ENCODE measurements at places on chromosomes 3 and 15. TPM values are rescaled to one million over a fixed set of nuclear protein-coding genes. Genes with fewer than 3 reads are reported as not detected.
A peak's percentile ranks its signal among the peaks of the same experiment; 100 is the strongest.

GRCh38 chr15:33045066-33045810, 149.3 kb downstream of the FMN1 start:
- DNase-seq: no peak
- H3K4me3 ChIP-seq: no peak overlapping the region
- H3K4me1 ChIP-seq: no peaks in the 10 kb centered on the region
- H3K27me3 ChIP-seq: no peaks in the 10 kb centered on the region

- DNase-seq: no peak
- peaks cover 35% of the 10 kb centered on the region for H3K4me1 ChIP-seq
- H3K36me3 ChIP-seq: no peaks in the 10 kb centered on the region
- H3K27me3 ChIP-seq: no peaks in the 10 kb centered on the region
These were observed 55.8 kb downstream of the HEG1 start for GRCh38 chr3:124999897-125000435.

DNA sequence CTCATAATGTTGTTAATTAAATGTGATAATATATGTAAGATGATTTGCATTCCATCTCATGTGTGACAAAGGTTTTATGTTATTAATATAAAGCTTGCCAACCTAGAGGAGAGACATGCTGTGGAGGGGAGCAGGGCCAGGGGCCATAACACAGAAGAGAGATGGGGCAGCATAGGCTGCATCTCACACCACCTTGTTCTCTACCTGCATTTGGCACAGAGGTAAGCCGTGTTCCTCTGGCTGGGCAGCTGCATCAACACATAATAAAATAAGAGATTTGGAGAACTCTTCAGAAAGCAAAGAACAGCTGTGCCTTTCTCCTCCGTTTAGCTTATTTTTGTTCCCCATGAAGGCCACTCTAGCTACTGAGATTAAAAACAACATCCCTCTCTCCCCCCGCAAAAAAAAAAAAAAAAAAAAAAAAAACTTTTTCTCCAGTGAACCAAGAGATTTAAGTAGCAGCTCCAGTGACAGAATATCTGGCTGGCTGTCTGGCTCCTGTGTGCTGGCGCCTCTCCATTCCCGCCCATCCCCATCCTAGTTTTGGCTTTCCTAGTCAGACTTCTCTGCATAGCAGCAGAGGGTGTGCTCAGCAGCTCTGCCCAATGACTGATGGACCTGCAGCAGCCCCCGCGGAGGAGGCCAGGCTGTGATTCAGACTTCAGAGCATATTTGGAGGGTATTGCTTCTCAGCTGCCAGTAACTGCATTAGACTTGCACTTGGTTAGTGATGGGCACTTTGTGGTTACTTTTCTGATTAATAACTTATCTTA, 52.2 kb upstream of the STXBP5L start:
- H3K4me1 ChIP-seq: no peaks in the 10 kb centered on the region
- no peak overlapping the region for H3K27ac ChIP-seq
- no peak overlapping the region for H3K4me3 ChIP-seq
- DNase-seq: peak; percentile 5

DNA sequence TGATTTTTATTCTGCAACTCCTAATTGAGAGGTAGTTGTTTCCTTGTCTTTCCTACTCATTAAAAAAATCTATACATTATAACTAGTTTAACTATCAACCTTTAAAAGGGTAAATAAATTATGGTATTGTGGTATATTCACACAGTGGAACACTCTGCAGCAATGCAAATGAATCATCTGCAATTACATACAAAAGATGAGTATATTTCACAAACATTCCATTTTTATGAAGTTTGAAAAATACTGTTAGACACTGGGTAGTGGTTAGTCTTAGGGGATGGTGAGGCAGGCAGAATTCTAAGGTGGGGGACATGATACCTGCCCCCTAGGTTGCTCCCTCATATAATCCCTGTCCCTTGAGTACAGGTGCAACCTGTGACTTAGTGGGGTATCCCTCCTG, 44.0 kb upstream of the MAGI1 start:
- DNase-seq: no peak
- peaks cover 3% of the 10 kb centered on the region for H3K4me1 ChIP-seq
- no peaks in the 10 kb centered on the region for H3K36me3 ChIP-seq
- no peak overlapping the region for H3K4me3 ChIP-seq
- no peak overlapping the region for H3K27ac ChIP-seq
- H3K27me3 ChIP-seq: no peaks in the 10 kb centered on the region

DNA sequence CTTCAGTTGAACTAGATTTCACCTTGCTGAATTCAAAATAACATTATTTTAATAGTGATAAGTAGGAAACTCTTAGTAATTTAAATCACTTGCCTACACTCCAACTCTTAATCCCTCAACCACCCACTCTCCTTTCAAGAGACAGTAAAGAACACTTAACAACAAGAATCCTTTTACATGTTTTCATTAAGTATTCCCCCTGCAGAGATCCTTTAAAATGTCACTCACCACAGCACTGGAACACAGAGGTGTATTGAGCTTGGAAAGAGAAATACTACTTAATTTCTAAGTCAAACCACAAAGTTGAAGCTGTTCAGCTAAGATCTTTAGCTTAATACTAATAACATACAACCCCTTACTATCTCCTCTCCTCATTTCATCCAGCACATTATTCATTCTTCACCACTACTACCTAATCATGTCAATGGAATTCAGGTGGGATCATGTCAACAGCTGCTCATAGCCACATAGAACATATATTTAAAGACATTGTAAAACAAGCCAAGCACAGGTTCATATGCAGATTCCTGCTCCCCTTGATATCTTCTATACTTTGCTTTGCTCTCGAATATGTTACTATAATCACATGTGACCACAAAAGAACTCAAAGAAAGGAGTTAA, 40.5 kb downstream of the IMPG2 start:
- no peak for DNase-seq
- H3K27me3 ChIP-seq: no peaks in the 10 kb centered on the region
- no peaks in the 10 kb centered on the region for H3K36me3 ChIP-seq
- H3K4me1 ChIP-seq: no peaks in the 10 kb centered on the region
- H3K27ac ChIP-seq: no peak overlapping the region

DNA sequence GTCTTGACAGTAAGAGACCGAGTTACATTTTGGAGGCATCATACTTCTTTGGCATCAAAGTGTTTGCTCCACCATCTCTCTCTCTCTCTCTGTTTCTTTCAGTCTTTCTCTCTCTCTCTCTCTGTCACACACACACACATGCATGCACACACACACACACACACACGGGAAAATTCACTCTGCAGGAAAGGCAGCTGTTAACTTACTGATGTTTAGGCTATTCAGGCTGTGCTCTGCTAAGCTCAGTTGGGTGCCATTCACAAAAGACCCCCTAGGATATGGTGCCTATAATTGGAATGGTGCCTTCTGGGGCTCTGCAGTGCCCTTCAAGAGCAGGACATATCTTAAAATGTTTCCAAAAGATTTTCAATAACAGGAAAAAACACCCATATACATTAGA, 78.2 kb downstream of the KCNH8 start:
- H3K27ac ChIP-seq: no peak overlapping the region
- no peaks in the 10 kb centered on the region for H3K27me3 ChIP-seq
- H3K4me3 ChIP-seq: no peak overlapping the region

DNA sequence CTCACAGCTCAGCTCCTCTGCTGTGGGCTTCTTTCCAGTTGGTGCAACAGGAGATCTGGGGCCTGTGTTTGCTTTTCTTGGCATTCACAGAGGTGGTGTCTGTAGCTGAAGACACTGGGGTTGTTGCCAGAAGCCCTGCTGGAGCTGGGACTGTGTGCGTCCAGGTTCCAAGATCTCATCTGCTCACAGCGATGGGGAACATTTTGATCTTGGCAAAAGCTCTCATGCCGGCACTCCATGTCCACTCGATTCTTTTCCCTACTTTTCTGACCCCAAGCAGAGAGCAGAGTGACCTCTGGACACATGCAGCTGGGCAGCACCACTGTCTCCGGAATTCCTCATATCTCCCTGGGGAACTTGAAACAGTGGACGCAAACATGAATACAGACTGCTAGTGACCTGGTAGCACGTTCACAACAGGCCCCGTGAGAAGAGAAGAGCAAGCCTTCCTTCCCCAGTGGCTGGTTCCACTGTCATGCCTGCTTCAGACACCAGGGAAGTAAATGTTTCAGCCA, 36.1 kb upstream of the MECOM start:
- H3K27me3 ChIP-seq: no peaks in the 10 kb centered on the region
- H3K4me3 ChIP-seq: no peak overlapping the region
- H3K36me3 ChIP-seq: no peaks in the 10 kb centered on the region
- DNase-seq: no peak
- H3K27ac ChIP-seq: no peak overlapping the region

- no peaks in the 10 kb centered on the region for H3K27me3 ChIP-seq
- H3K36me3 ChIP-seq: no peaks in the 10 kb centered on the region
- DNase-seq: peak; percentile 48
- H3K4me3 ChIP-seq: no peak overlapping the region
- peak overlapping the region; percentile 82 for H3K27ac ChIP-seq
These were observed 2.8 kb upstream of the SSUH2 start for GRCh38 chr3:8647137-8647985.

The SORD gene
- 112 TPM for total RNA-seq
